Stimulated activated CD4-positive, alpha-beta T cell treated with anti-CD3 and anti-CD28 coated beads, TNF-alpha, amount 100 ng/mL, for 4 hours (primary cell): ENCODE measurements at places on chromosomes 12 and 14.

DNA sequence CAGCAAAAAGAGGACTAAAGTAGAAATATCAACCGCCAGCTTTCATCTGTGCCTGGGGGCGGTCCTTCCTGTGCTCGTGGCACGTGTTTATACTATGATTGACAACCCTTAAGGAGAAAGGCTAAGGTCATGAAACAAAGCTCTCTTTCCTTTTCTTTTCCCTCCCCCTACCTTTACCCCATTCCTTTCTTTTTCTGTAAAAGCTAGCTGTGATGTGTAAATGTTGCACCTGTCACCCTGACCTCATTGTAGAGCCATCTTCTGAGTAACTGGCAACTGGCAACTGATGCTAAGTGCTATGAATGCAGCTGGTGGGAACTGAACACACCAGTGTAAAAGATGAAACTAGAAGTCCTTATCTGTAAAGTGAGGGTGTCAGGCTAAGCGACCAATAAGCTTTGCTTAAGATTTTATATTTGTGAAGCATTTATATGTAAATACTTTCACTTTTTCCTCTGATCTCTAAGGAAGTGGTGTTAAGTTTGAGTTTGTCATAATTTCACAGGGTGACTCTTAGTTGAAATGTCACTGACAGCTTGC is 102.8 kb upstream of the BCAT1 start:
- DNase-seq = peak; percentile 15

DNA sequence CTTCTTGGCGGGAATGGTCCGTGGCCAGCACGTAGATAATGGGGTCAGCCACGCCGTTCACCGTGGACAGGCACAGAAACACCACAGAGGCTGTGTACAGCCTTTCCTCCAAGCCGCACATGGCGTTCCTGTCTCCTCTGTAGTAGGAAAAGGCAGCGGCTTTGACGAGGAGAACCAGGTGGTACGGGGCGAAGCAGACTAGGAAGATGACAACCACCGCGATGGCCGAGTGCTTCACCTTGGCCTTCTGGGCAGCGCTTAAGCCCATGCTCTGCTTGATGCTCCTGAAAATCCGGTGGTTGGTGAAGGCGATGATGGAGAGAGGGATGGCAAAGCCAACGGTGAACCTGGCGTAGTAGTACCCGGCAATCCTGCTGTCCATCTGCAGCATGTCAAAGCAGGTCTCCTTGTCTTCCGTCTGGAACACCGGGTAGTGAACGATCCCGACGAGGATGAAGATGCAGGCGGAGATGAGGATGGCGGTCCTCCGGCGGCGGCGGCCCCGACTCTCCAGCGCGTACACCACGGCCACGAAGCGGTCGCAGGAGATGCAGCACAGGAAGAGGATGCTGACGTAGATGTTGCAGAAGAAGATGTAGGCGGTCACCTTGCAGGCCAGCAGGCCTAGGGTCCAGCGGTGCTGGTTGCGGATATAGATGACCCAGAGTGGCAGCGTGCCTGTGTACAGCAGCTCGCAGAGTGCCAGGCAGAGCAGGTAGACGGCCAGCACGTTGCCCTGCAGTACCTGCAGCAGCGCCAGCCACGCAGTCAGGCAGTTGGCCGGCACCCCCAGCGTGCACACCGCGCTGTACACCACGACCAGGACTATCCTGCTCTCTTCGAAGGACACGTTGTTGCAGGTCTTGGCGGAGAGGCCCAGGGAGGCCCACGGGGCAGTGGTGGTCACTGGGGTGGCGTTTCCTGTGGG is 13.8 kb downstream of the GPR132 start:
- no peak for DNase-seq

GRCh38 chr12:108400056-108400455 is 60.9 kb upstream of the CMKLR1 start:
- no peak for DNase-seq

DNA sequence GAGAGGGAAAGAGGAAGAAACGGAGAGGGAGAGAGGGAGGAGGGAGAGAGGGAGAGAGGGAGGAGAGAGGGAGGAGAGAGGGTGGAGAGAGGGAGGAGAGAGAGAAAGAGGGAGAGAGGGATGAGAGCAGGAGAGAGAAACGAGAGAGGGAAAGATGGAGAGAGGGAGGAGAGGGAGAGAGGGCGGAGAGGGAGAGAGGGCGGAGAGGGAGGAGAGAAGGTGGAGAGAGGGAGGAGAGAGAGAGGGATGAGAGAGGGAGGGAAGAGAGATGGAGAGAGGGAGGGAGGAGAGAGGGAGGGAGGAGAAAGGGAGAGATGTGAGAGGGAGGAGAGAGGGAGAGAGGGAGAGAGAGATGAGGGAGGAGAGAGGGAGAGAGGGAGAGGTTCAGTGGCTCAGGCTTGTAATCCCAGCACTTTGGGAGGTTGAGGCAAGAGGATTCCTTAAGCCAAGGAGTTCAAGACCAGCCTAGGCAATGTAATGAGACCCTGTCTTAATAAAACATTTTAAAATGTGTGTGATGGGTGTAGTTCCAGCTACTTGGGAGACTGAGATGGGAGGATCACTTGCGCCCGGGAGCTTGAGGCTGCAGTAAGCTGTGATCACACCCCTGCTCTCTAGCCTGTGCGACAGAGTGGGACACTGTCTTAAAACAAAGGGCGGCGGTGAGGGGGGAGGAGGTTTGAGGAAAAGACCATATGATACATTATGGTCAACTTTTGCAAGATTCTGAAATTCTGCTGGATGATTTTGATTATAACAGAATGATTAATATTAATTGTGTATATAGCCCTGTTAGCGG is 21.3 kb upstream of the SNRPF start:
- DNase-seq = no peak

GRCh38 chr12:127075981-127076380 is 1191.0 kb upstream of the TMEM132C start:
- no peak for DNase-seq

- DNase-seq = no peak
Measured at GRCh38 chr12:40752011-40752410, 59.8 kb downstream of the CNTN1 start.

- no peak for DNase-seq
Measured at GRCh38 chr12:40010899-40011774, 94.7 kb downstream of the SLC2A13 start.

- DNase-seq = no peak
Measured at GRCh38 chr14:68401855-68402254, 391.0 kb downstream of the ZFP36L1 start.

GRCh38 chr12:104733717-104734175 is 224.3 kb downstream of the SLC41A2 start:
- no peak for DNase-seq

- DNase-seq = no peak
Measured at GRCh38 chr14:24132061-24132685, 1.7 kb downstream of the FITM1 start.

- no peak for DNase-seq
Measured at GRCh38 chr14:74551431-74552371, 58.1 kb downstream of the ISCA2 start.

GRCh38 chr12:130177635-130178242 is 15.5 kb downstream of the FZD10 start:
- DNase-seq = no peak

- DNase-seq = no peak
Measured at GRCh38 chr12:4133029-4133428, 140.5 kb upstream of the CCND2 start.

- DNase-seq = no peak
Measured at GRCh38 chr12:31315044-31315715, 10.8 kb downstream of the SINHCAF start.

DNA sequence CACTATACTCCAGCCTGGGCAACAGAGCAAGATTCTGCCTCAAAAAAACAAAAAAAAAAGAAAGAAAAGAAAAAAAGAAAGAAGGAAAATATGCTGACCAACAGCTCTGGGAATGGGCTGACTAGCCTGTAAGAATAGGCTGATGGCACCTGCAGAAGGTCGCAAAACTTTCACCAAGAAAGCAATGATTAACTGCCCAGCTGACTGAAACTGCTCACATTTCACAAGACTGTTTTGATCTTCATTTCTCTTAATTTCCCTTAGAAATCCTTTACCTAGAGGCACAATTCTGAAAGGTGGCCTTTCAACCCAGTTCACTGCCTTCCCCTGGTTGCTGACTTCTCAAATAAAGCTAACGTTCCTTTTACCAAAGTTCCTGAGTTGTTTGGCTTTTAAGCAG is 12.4 kb downstream of the BEST3 start:
- DNase-seq = no peak

- DNase-seq = no peak
Measured at GRCh38 chr12:18483698-18484325, 222.5 kb downstream of the PIK3C2G start.

DNA sequence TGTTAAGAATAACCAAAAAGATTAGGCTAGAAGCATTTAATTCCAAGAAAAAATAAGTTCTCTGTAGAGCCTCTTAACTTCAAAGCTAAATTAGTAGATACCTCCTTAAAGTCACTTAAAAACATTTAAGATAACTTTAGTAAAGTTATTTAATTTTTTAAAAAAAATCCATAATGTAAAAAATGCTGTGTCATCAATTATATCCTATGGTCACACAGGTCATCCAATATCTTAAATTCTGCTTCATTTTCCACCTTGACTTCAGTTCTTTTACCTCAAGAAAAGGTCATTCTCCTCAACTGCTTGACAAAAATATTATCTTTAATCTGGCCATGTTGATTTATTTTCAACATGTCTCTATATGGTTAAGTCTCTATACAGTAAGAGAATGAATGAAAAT is 274.3 kb downstream of the PRKD1 start:
- DNase-seq = no peak

- no peak for DNase-seq
Measured at GRCh38 chr12:30100741-30101140, 317.0 kb upstream of the TMTC1 start.

- DNase-seq = no peak
Measured at GRCh38 chr12:111584959-111585358, 14.2 kb downstream of the ATXN2 start.

DNA sequence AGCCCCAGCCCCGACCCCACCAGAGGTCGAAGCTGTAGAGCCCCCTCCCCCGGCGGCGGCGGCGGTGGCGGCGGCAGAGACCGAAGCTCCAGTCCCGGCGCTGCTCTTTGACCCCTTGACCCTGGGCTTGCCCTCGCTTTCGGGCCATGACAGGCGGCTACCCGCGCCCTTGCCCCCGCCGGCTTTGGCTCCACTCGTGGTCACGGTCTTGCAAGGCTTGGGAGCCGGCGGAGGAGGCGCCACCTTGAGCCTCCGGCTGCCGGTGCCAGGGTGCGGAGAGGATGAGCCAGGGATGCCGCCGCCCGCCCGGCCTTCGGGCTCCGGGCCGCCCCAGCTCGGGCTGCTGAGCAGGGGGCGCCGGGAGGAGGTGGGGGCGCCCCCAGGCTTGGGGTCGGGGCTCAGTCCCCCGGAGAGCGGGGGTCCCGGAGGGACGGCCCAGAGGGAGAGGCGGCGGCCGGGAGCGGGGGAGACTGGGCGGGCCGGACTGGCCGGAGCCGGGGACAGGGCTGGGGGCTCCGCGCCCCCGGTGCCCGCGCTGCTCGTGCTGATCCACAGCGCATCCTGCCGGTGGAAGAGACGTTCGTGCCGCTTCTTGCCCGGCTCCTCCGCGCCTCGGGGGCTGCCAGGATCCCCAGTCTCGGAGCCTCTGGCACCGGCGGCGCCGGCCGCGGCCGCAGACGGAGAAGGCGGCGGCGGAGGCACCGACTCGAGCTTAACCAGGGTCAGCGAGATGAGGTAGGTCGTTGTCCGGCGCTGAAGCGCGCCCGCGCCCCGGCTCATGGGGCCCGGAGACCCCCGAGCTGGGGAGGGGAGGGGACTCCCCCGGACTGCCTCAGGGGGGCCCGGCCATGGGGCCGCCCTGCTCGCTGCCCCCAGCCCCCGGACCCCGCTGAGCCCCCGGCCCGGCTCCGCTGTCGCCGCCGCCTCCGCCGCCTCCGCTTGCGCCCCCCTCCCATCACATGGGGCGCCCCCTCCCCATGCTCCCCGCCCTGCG is 778 bp downstream of the AGAP2 start:
- DNase-seq = no peak

GRCh38 chr14:54659365-54659764 is 92.4 kb downstream of the SAMD4A start:
- no peak for DNase-seq

DNA sequence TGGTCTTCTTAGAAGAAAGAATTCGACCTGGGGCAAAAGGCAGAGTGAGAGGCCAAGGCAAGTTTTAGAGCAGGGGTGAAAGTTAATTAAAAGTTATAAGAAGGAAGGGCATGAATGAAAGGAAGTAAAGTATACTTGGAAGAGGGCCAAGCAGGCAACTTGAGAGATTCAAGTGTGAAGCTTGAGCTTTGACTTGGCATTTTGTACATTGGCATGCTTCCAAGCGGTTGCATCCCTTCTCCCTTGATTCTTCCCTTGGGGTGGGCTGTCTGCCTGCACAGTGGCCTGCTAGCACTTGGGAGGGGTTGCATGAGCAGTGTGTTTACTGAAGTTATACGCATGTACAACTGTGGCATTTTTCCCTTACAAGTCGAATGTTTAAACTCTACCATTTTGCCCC is 74.8 kb upstream of the MGAT4C start:
- no peak for DNase-seq

- DNase-seq = no peak
Measured at GRCh38 chr14:80483331-80483730, 272.0 kb upstream of the DIO2 start.

DNA sequence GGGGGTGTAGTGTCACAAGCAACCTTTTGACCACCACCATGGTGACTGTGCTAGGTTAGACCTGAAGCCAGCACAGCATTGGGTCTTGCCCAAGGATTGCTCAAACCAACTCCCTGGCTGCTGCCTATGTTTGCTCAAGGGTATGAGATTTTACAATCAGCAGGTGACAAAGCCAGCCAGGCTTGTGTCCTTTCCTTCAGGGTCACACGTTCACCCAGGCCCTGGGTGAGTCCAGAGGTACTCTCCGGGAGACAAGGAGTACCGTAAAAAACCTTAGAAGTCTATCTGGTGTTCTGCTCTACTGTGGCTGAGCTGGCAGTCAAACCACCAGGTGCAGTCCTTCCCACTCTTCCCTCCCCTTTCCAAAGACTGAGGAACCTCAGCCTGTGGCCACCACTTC is 238.9 kb upstream of the MIS18BP1 start:
- no peak for DNase-seq

DNA sequence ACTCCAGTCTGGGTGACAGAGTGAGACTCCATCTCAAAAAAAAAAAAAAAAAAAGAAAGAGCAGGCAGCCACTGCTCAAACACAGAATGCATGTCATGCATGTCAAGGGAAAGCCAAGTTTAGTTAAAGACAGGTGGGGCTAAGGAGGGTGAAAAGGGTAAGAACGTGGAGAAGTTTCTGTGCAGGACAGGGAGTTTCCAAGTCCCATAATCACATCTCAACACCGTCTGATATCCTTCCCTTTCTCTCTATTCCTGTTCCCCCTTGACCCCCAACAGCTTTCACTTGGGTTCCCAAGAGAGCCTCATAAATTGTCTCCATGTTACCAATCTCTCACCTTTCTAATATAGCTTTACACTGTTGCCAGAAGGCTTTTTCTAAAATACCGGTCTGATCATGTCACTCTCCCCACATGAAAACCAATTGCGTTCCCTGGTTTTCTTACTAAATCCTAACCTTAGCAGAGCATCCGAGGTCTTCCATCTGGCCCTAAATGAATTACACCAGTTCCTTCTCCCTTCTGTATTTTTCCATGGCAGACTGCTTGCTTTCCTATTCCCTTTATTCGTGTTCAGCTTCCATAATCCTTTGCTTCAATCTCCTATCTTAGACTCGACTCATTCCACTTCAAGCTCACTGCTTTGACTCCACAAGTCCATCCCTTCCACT is 37.0 kb downstream of the LIMA1 start:
- DNase-seq = no peak
